ENCODE measurements at places on chromosomes 2 and 18.
A peak's percentile ranks its signal among the peaks of the same experiment; 100 is the strongest.

DNA sequence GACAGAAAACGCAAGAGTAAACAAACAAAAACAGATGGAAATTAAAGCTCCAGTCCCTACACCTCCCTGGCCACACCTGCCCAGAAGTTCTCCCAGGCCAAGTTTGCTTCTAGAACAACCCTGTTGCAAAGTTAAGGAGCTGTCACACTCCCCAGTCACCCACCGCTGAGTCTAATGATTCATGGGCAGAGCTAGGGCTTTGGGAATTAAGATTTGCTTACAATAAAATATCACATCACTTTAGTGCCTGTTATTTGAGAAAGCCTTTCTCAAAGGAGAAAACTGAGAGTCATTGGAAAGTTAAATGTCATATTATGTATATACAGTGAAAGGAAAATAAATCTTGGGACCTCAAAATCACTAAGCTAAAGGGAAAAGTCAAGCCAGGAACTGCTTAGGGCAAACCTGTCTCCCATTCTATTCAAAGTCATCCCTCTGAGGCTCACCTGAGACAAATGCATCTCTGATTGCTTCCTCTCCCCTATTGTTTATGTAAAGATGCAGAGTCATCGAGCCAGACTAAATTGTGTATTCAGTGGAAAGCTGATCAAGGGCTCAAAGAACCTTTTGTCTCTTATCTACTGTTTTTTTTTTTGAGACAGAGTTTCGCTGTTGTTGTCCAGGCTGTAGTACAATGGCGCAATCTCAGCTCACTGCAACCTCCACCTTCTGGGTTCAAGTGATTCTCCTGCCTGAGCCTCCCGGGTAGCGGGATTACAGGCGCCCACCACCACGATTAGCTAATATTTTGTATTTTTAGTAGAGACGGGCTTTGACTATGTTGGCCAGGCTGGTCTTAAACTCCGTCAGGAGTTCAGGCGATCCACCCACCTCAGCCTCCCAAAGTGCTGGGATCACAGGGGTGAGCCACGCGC lies 2.8 kb downstream of the CRYGB start:
- DNase-seq, result no peak

- DNase-seq, result peak; percentile 70
Measured at GRCh38 chr2:201795607-201796477, 10.5 kb upstream of the CDK15 start.

GRCh38 chr2:127324635-127325034 lies 30.7 kb upstream of the ERCC3 start:
- DNase-seq, result peak; percentile 70

GRCh38 chr2:206112846-206113547 lies 27.0 kb upstream of the INO80D start:
- DNase-seq, result peak; percentile 29

DNA sequence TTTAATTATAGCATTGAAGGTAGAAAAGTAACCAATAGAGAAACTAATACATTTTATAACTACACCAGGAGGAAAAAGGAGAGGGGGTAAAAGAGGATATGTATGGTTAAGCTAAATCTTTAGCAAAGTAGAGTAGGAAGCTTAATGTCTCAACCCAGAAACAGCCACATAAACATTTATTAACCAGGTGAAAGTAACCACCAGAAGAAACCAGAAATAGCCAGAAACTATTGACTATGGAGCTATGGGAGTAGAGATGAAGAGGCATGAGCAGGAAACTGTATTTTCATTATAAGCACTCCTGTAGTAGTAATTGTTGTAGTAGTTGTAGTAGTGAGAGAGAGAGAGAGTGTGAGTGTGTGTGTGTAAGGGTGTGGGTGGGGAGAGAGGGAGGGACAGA lies 617.5 kb upstream of the CHAC2 start:
- no peak for DNase-seq

GRCh38 chr2:134307334-134307733 lies 53.5 kb downstream of the MGAT5 start:
- DNase-seq, result no peak

GRCh38 chr18:28432339-28432738 lies 255.4 kb upstream of the CDH2 start:
- no peak for DNase-seq

DNA sequence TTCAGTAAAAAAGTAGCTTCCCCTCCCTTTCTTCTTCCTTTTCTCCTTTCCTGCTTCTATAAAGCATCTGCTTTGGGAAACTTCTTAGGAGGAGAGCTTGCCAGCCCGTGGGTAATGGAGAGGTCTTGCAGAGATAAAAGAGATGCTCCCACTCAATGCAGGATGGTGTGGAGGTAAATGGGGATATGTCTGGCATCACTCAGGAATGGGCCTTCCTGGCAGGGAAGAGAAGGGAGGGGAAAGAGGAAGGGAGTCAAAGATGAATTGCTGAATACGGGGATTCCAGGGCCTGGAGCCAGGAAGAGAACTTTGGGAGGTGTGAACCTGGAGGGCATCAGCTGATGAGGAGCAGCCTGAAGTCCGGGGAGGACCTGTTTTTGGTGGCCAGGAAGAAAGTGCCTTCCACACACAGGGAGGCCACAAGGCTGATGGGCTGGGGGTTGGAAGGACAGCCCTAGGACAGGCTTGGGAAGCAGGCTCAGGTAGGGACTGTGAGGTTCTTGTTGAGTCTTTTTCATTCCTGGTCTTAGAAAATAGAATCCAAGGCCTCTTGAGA lies 25.2 kb downstream of the IL1B start:
- no peak for DNase-seq

- DNase-seq, result no peak
Measured at GRCh38 chr2:239025951-239026461, 178.1 kb downstream of the TWIST2 start.

DNA sequence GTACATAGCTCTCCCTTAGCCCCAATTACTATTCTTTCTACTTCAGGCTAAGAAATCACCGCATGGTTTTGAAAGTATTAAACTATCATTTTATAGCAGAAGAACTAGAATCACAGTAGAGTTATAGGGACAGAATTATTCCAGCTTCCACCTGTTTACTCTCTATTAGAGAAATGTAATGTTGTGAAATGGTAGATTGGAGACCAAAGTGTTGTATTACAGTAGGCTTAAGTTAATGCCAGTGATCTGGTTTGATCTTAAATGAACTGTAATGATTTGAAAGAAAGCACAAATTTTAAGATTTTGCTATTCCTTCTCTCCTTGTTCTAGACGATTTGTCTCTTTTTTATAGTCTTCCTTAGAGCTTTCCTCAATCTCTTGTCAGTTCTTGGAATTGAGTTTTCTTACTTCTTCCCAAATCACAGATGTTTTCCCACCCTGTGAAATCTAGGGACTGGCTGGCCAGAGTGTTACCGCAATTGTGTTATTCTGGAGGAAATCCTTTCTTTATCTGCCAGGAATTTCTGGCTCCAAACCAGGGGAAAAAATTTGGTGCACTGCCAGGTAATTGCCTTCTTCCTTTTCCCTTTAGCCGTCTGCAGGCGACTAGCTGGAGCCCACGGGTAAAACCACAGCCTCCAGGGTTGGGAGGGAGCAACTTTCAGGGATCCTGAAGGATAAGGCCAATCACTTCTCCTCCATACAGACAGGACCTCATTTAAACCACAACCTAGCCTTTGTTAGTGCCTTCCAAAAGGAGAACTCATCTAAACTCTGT lies 51.7 kb downstream of the NOP58 start:
- DNase-seq, result peak; percentile 85

- DNase-seq, result peak; percentile 94
Measured at GRCh38 chr2:45743531-45744396, 92.3 kb downstream of the PRKCE start.

DNA sequence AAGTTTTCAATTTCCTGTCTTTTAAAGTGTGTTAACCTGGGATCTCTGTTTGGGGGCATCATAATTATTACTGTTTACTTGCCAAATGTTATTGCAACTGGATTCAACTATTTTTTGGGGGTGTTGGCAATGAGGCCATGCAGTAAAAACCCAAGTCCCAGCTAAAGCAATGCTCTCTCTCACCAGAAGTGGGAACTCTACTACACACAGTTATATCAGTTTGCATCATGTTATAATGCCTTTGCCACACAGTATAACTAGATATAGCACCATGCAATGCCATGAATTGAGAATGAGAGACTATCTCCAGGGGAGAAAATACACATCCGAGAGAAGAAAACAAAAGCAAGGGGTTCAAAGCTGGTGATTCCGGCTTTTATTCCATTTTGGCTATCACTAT lies 79.0 kb downstream of the GCA start:
- DNase-seq, result no peak

DNA sequence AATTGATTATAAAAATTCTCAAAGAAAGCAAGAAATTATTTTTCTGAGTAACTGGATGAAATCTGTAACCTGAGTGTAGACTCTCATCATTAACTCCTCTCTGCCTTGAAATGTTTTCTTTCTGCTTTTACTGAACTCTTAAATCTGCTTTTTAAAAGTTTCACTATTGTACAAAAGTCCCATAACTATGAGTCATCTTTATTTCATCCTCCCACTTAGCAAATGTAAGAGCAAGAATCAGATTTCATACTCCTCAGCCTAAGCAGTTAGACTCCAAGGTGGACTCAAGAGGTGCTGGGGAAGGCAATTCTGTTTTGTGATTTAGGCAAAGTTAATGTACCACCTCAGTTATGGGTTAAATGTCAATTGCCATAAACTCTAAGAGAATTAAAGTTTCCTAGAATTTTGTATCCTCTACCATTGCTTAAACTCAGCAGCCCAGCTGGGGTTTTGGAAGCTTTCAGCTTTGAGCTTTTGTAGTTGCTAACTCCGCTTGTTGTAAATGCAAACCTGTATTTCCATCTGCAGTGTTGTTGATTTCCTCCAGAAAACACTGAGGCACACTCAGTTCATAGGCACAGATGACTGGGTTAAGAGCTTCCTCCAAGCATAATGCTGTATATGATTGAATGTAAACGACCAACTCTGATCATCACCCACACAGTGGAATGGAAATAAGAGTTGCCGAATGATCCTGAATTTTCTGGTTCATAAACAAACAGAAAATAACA lies 268.8 kb downstream of the ARHGAP15 start:
- peak; percentile 51 for DNase-seq

GRCh38 chr18:75365837-75366236 lies 61.7 kb downstream of the SMIM21 start:
- no peak for DNase-seq

DNA sequence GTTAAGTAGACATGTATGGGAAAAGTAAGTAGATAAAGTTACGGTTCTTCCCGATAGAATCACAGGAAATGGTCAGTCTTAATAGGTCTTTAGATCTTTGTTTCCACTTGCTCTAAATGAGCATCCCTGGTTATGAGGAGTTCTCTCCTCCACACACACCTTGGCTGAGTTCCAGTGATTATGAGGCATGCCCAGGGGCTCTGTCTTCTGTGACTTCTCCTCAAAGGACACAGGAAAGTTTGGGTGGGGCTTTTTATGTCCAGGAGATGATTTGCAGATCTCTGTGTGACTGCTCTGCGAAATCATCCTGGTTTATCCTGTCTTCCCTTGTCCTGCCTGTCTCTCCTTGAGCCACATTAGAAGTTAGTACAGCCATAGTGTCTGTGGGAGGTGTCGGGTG lies 83.9 kb upstream of the EML6 start:
- peak; percentile 69 for DNase-seq

- DNase-seq, result no peak
Measured at GRCh38 chr18:50287028-50287440, 458 bp downstream of the CXXC1 start.

DNA sequence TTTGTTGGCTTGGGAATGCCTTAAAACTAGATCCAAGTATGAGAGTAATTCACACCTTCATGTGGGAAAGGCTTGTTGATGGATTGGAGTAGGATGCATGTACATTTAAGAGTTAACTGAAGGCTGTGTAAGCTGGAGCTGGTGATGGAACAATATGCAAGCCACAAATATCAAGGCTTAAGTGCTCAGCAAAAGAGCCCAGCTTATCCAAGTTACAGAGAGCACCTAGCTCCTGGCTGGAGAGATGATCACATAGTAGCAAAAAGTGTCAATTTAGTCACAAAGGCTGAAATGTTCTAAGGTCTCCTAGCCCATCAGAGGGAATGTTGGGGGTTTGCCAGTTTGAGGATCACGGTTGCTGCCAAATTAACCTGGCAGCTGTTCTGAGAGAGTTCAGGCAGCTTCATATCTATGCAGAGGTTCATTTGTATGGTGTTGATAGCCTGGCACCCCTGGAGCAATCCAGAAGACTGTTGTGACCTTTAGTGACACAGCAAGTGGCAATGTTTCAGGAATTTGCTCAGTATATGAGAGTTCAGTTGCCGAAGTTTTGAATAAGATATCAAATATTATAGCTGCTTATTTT lies 228.2 kb downstream of the DOK6 start:
- DNase-seq, result no peak

- peak; percentile 3 for DNase-seq
Measured at GRCh38 chr18:36539674-36540231, 242.2 kb downstream of the FHOD3 start.

- no peak for DNase-seq
Measured at GRCh38 chr2:122486705-122487415, 731.4 kb downstream of the TSN start.

DNA sequence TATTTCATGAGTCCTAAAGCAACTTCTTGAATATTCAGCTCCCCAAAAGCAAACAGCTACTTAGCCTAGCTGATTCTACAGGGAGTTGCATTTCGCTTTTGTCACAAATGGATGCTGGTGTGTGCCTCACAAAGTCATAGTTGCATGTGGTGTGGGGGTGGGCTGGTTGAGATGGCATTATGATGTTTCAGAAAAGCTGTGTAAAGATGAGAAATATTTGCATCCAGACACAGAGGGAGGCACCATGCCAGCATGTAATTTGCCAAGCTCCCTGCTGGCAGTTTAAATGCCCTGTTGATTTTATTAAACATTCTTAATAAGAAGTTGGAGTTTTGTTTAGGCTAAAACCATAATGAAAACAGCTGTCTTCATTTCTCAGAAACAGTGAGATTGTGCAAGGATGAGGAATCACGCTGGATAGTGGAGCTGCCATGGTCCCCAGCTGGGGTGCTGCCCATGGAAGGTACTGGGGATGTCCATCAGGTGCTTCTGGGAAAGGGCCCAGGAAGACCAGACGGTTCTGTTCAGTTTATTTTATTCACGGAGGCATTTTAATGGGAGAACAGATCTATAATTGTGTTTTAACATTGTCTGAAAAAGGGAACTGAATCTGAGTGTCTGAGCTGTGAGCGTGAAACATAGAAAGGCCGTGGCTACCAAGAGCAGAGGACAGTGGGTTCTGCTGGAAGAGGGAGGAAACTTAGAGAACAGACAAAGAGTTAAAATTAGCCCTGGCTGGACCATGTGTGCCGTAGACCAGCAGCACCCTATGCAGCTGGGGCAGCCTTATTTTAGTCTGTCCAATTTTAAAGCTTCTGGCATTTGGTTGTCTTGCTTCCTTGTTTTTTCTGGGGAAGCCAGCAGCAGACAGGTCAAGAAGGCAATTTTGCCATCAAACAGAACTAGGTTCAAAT lies 177.1 kb downstream of the FAM210A start:
- DNase-seq, result no peak

DNA sequence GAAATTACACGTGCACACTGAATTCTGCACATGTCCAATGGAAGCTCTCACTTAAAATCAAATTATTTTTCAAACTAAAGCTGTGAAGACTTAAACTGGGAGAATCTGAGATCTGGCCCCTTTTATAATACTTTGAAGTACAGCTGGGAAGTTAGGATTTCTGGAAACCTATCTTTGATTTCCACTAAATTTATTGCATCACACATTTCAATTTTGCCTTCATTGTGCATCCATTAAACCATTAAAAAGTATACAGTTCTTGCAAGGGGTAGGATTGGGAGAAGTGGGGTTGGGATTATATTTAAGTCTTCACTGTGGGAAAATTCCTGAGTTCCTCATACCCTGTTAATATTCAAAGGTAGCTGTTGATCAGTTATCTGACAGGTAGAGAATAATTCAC lies 1229.6 kb upstream of the ZEB2 start:
- no peak for DNase-seq
